ENCODE measurements at places on chromosomes 13 and 19.
A peak's percentile ranks its signal among the peaks of the same experiment; 100 is the strongest.

- DNase-seq: no peak
These were observed 36.0 kb upstream of the SLC7A10 start for GRCh38 chr19:33261511-33262189.

DNA sequence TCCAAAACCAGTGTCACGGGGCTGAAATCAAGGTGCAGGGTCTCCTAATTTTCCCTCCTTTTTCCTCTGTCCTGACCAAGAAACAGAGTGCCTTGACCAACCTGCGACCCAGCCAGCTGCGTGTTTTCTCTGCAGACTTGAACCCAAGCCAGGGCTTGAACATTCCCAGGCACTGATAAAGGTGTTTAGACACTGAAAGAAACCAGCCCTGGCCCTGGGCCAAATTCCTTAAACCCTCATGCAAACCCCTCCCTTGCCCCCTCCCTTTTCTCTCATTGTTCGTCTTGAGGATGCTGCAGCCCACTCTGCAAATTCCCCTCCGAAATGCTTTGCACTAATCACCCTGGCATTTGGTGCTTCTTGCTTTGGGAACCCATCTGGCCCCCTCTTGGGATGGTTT, 9.5 kb upstream of the FFAR2 start:
- DNase-seq: no peak

DNA sequence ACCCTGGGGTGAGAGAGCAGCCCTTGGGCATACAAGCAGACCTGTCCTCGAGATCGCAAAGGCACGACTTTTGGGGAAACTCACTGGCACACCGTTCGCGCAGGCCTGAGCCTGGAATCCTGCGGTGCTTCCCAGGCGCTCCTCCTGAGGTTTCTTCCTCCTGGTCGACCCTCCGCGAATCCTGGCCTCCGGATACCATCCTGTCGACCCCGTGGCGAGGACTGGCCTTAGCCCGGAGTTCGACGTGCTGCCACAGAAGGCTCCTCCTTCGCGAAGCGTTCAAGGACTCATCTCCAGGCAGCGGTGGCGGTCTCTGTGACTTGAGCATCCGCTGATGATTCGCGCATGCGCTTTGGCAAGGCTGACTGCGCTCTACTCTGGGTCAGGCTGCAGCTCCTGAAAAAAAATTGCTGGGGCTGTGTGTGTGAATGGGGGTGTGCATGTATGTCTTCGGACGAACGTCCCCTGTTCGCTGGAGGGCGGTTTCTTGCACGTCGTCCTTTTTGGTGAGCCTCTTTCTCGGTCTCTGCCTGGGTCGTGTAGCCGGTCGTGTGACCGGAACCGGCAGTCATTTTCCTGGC, 64.4 kb upstream of the ZNF527 start:
- DNase-seq: no peak

- no peak for DNase-seq
These were observed 25.7 kb downstream of the NOVA2 start for GRCh38 chr19:45947926-45948325.

- DNase-seq: peak; percentile 40
These were observed 587 bp downstream of the TMEM238 start for GRCh38 chr19:55383279-55384130.

GRCh38 chr19:17687857-17688784, at the start of gene UNC13A:
UNC13A (minus strand) TSS chr19:17688354; CDS start chr19:17688199, 155 bp downstream.
- peak; percentile 24 for DNase-seq

DNA sequence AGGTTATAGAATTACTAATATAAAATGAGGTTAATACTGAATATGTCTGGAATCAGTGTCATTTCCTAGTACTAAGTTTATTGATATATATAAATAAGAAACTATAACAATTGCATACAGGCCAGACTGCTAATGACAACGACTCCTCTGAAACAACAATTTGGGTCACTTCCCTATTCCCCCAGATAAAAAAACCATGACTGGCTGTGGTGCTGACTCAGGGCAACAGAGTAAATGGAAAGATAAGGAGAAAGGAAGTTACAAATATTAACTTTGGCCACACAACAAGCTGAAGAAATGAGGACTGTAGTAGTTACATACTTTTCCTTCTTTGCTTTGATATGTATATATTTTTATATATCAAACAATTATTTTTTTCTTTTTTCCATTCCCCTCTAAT, 263.7 kb upstream of the PCDH9 start:
- no peak for DNase-seq

DNA sequence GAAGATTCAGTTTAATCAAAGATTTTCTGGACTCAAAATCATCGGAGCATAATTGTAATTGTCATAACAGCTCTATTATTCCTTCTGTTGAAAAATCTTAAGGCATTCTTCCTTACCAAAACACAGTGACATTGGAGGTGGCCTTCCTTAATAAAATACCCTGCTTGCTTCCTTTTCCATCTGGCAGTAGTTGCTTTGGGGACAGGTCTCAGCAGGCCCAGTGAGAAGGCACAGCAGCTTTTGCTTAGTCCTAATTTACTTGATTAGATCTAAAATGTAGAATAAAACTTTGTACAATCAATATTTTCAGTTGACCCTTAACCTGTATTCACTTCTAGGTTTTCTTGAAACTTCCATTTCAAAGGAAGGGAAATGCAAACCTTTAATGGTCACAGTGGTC, 471.6 kb downstream of the PCDH20 start:
- no peak for DNase-seq

DNA sequence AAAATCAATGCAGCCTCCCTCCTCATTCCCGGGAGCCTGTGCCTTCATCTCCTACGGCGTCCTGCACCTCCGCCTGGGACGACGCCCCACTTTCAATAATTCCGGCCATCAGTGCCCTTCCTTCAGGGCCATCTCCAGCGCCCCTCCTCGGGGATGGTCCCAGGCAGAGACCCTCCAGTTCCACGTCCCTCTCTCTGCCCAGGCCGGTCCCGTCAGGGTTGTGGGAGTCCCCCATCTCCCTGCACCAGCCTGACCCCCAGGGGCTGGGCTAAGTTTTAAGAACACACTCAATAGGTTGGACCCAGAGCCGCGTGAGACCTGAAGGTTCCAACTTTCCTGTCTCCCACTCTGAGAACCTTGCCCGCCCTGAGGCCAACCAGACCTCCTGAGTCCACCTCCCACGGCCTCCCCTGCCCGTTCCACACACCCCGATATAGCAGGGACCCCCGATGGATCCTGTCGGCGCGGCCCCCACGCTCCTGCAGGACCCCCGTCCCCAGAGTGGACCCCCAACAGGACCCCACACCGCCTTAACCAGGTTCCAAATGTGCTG, 646 bp downstream of the TMEM161A start:
- DNase-seq: no peak

GRCh38 chr13:53691417-53691816, 662.8 kb downstream of the OLFM4 start:
- no peak for DNase-seq

DNA sequence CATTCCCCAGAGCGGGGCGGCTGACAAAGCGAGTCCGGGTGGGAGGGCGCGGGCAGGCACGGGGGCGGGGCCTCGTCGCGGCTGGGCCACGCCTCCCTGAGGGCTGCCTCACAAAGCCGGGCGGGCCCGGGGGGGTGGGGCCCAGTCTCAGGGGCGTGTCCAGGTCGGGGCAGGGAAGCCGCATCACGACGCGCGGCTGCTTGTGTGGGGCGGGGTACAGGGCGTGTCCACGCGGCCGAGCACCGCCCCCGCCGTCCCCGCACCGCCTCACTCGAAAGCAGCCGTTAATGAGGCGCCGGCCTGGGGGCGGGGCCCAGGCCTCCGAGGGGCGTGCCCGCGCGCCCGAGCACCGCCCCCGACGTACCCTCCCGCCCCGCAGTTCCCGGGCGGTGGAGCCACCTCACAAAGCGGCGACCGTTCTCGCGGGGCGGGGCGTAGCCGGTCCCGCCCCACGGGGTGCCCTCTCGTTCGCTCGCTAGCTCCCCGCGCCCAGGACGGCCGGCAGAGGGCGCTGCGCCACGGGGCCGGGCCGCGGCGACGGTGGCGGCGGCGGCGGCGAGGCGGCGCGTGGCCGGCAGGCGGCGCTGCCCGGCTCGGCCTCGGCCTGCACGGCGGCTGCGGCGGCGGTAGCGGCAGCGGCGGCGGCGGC, at the start of gene CARM1:
CARM1 (plus strand) TSS at position 599 of the 649 bp plus-strand sequence. CDS start 150 bp downstream, outside the sequence.
- DNase-seq: peak; percentile 100

DNA sequence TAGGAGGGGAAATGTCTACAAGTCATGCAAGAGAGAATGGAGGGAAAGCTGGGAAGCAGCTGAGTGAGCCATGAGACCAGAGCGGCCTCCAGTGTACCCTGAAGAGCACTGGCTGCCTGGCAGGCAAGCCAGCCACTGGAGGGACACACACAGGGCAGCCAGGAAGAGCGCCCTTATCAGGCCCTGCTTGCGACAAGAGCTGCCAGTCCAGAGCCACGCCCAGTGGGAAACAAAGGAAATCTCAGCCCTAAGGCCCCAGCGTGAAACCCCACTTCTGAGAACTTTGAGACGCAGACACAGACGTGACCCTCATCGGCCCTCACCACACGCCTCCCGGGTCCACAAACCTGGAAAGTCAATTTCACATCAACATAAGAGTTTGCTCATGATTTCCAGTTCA, 105.0 kb downstream of the STK24 start:
- DNase-seq: no peak

GRCh38 chr19:48637948-48638830, 1.0 kb upstream of the DBP start:
- DNase-seq: peak; percentile 86

DNA sequence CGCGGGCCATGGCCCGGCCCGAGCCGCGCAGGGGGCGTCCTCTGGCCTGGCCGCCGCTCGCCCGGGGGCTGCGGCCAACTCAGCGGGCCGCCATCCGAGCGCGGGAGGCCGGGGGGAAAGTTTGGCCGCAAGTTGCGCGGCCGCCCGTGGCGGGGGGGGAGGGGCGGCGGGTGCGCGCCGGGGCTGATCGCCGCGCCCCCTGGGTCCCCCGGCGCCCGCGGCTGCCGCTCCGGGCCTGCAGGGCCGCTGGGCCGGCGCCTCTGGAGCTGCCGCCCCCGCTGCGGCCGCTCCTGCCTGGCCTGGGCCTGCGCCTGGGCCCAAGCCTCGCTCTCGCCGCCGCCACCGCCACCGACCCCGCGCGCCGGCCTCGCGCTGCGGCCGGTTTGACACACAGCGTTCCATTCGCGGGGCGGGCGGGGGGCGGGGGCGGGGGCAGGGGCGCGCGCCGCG, at the start of gene NR2F6:
NR2F6 (minus strand) TSS at position 385 of the 450 bp plus-strand sequence. CDS start 699 bp downstream, outside the sequence.
- DNase-seq: no peak

DNA sequence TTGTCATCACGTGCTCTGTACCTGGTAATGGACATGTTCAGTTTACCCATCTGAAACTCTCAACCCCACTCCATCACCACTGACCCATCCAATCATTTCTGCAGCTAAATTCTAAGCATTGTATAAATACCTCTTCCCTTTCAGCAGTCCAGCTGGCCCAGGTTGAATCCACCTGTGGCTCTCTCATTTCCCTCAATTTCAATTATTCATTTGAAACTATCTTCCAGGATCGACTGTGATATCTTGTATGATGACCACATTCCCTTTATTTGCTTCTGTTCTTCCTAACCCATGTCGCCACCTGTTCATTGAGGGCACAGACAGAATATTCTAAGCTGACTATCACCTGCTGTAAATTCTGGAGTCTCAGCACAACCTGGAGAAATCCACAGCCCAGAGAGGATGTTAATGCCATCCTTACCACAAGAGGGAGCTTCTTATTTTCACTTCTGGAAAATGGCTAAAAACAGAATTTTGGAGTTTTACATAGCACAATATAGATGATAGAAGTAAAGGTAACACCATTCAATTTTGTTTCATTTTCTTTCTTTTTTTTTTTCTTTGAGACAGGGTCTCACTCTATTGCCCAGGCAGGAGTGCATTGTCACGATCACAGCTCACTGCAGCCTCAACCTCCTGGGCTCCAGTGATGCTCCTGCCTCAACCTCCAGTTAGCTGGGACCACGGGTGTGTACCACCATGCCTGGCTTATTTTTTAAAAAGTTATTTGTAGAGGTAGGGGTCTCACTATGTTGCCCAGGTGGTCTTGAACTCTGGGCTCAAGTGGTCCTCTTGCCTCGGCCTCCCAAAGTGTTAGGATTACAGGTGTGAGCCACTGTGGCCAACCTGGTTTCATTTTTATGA, 38.6 kb downstream of the ZNF823 start:
- DNase-seq: peak; percentile 1

DNA sequence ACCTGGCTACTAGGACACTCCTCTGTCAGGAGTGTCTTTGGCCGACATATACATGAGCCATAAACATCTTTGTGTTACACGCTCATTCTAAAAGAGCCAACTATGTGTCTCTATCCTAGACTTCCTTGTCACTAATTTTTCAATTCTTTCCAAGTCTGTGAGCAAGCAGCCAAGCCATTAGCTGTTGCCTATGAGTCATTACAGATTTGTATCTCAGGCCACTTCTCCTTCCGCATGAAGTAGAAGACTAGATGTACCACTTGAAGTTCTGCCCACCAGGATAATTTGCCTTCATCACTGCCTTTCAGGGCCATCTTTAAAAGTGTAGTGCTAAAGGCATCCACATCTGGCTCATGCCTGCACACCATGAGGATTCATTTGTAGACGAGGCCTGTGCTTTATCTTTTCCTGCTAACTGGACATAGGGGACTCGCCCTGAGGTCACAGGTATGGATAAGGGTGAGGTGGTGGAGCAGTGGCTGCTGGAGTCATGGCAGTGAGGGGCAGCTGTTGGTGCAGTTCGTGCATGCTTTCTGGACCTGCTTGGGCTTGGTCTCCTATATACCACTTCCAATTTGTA, 126.1 kb upstream of the KL start:
- DNase-seq: no peak

- DNase-seq: peak; percentile 62
These were observed 641 bp upstream of the SOX21 start for GRCh38 chr13:94712812-94713560.

- no peak for DNase-seq
These were observed 142.7 kb downstream of the USP12 start for GRCh38 chr13:27028683-27029480.

DNA sequence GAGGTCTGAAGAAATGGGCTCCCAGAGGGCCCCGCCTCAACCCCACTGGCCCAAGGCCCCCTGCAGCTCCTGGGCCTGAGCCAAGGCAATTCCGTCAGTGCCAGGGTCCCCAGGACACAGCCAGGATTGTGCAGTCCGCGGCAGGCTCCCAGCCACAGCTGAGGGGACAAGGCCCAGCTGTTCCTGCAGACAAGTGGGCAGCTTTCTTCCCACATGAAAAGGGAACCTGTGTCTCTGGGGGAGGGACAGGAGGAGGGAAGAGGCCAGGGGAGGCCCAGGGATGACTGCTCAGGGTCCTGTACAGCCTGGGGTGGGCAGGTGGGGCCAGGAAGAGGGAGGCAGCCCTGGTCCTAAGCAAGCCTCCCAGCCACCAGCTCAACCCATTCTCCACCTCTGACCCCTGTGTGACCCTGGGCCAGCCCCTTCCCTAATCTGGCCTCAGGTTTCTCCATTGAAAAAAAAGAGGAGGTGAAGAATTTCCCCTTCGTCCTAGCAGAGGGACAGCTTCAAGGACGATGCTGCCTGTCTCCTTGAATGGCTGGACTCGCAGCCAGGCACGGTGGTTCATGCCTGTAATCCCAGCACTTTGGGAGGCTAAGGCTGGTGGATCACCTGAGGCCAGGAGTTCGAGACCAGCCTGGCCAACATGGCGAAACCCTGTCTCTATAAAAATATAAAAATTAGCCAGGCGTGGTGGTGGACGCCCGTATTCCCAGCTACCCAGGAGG, 20.5 kb upstream of the VSTM2B start:
- no peak for DNase-seq

- no peak for DNase-seq
These were observed 23.2 kb upstream of the MTUS2 start for GRCh38 chr13:28796938-28797257.
